Memory B cell (primary cell): ENCODE measurements at places on chromosomes 12 and 14.

GRCh38 chr12:16174282-16174681, 103.2 kb downstream of the SLC15A5 start:
- H3K27me3 ChIP-seq, result no peaks in the 10 kb centered on the region
- no peaks in the 10 kb centered on the region for H3K36me3 ChIP-seq
- no peak overlapping the region for H3K4me3 ChIP-seq

DNA sequence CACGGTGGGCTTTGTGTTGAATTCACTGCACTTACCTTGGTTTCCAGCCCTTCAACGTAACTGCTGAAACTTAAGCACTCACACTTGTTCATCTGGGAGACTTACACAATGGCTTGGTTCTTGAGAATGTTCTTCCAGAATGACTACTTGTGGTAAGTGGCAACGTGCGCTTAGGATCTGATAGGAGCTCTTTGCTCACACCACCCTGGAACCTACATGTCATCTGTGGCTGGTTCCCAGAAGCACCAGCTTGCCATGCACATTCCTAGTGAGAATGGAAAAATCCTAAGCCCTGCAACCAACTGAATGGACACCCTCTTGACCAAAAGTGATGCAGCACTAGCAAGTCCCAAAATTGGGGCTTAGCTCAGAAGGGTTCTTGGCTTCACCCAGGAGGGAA, 59.0 kb upstream of the FAM181A start:
- H3K36me3 ChIP-seq, result peaks cover 4% of the 10 kb centered on the region
- no peak overlapping the region for H3K4me3 ChIP-seq
- no peaks in the 10 kb centered on the region for H3K4me1 ChIP-seq
- peaks cover 12% of the 10 kb centered on the region for H3K27me3 ChIP-seq
- DNase-seq, result no peak

GRCh38 chr14:62003701-62004100, 241.5 kb downstream of the SNAPC1 start:
- no peak overlapping the region for H3K4me3 ChIP-seq
- no peak overlapping the region for H3K27ac ChIP-seq
- no peaks in the 10 kb centered on the region for H3K27me3 ChIP-seq
- peaks cover 5% of the 10 kb centered on the region for H3K36me3 ChIP-seq
- no peak for DNase-seq

- peaks cover 59% of the 10 kb centered on the region for H3K4me1 ChIP-seq
- peaks cover 18% of the 10 kb centered on the region for H3K36me3 ChIP-seq
- peak overlapping the region; percentile 99 for H3K27ac ChIP-seq
- peak overlapping the region; percentile 74 for H3K4me3 ChIP-seq
Measured at GRCh38 chr14:95496690-95497259, 19.7 kb downstream of the SYNE3 start.

DNA sequence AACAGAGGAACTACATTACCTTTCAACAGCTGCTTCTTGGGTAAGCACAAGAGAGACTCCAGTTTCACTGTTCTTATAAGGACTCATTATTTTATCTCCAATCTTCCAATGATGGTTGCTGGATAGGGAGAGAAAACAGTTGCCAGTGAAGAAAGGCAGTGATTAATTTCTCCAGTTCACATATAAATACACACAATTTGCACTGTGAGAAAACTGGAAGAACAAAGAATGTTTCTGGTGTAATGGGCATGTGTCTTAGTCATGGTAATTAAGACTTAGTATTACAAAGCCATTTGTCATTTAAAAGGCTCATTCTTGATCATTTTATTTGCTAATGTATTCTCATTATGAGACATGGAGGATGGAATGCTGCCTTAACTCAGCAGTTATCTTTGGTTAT, 78.0 kb upstream of the FAR2 start:
- no peaks in the 10 kb centered on the region for H3K36me3 ChIP-seq
- no peaks in the 10 kb centered on the region for H3K4me1 ChIP-seq
- H3K27ac ChIP-seq, result no peak overlapping the region
- H3K27me3 ChIP-seq, result peaks cover 9% of the 10 kb centered on the region
- DNase-seq, result no peak
- H3K4me3 ChIP-seq, result no peak overlapping the region

DNA sequence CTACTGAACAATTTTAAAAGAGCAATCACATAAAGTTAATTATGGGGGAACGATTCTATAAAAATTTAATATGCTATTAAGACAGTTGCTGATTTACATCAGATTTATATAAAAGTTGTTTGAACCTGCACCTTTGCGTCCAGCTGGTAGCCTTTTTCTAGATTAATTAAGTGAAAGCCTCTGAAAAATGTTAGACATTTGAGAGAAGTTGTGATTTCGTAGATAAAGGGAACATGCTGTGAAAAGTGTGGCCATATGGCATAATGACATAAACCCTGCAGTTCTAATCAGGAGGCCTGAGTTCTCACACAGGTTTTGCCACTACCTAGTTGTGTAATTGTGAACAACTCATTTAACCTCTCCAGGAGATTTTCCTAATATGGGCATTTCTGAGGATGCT, 187.2 kb downstream of the TMTC2 start:
- H3K4me3 ChIP-seq, result no peak overlapping the region
- peaks cover 8% of the 10 kb centered on the region for H3K4me1 ChIP-seq

DNA sequence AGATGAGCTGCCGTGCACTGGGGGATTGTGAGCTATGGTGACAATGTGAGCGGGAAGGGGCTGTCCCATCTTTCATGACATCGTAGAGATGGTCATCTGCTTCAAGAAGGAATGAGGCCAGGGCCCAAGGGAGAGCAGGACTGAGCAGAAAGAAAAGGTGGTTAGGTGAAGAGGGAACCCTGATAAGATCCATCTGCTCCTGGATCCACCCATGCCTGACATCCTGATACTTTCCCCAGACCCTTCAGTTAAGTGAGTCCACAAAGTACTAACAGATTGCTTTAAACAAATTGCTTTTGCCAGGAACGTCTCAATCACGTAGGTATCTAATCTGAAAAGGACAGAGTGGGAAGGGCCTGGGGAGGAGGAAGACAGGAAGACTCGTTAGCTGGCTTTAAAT, 25.4 kb upstream of the DLK1 start:
- H3K27ac ChIP-seq, result no peak overlapping the region
- H3K36me3 ChIP-seq, result no peaks in the 10 kb centered on the region
- no peak for DNase-seq
- no peaks in the 10 kb centered on the region for H3K4me1 ChIP-seq
- peaks cover 3% of the 10 kb centered on the region for H3K27me3 ChIP-seq
- H3K4me3 ChIP-seq, result no peak overlapping the region

DNA sequence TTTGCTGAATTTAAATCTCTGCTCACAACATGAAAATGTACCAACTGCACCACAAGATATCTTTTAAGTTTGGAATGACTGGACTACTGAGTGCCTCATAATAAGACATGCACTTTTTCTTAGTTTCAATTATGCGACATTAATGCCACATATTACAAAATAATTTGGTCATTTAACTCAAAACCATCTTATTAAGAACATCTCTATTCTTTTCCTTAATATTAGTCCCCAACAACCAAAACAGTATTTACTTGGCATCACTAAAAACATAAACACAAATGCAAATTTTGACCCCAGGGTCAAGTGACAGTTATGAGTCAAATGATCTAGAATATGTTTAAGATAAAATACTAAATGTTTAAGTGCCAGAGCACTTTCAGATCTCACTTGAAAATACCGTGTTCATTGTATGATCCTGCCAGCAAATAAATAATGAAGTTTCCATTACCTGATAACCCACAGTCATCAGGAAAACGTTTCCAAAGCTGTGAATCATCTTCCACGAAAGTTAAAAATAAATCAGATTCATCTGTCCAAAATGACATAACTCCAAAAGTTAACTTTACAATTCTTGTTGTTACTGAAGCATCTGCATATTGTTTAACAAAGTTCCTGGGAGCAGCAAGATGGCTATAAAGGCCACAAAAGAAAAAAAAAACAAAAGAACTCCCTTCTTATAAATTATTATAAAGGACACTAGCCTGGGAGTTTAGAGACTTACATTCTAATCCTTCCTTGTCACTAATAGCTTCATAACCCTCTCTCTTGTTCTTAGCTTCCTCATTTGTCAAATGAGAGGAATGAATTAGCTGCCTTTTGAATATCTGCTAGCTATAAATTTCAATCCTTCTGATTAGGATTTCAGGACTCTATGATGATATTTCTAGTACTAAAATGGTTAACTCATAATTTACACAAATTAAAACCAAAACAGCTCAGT, 30.5 kb upstream of the AP4S1 start:
- H3K4me1 ChIP-seq, result peaks cover 21% of the 10 kb centered on the region
- peak overlapping the region; percentile 42 for H3K27ac ChIP-seq
- no peaks in the 10 kb centered on the region for H3K27me3 ChIP-seq
- peaks cover 13% of the 10 kb centered on the region for H3K36me3 ChIP-seq
- H3K4me3 ChIP-seq, result no peak overlapping the region

DNA sequence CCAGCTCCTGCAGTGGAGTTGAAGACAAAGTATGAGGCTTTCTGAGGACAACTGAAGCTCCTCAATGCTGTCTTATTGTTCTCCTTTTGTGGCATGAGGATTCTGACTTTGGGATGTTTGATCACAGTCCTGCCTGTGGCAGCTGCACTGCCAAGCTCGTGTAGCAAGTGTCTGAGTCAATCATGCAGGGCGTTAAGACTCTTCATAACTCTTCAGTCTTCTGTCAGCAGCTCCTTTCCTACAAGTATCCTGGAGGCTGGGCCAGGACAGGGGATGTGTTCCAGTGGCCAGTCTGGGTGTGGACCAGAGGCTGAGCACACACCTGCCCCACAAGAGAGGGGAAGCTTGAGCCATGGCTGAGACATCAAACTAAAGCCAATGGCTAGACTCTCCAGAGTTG, 94.3 kb downstream of the PELI2 start:
- DNase-seq, result no peak
- H3K4me3 ChIP-seq, result no peak overlapping the region
- peaks cover 10% of the 10 kb centered on the region for H3K4me1 ChIP-seq
- H3K27me3 ChIP-seq, result peaks cover 3% of the 10 kb centered on the region

DNA sequence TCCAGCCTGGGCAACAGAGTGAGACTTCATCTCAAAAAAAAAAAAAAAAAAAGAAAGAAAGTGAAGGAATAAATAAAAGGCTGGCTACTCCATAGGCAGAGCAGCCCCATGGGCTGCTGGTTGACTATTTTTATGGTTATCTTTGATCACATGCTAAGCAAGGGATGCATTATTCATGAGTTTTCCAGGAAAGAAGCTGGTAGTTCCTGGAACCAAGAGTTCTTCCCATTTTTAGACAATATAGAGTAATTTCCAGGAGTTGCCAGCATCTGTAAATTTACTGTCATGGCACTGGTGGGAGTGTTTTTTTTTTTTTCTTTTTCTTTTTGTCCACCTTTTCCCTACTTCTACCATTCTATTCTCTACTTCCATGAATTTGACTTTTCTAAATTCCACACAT, 24.2 kb downstream of the FGD4 start:
- no peaks in the 10 kb centered on the region for H3K4me1 ChIP-seq
- DNase-seq, result no peak
- H3K36me3 ChIP-seq, result peaks cover 8% of the 10 kb centered on the region

GRCh38 chr14:93105362-93105761, 10.4 kb downstream of the ITPK1 start:
- DNase-seq, result no peak
- H3K4me3 ChIP-seq, result peak overlapping the region; percentile 21
- H3K27me3 ChIP-seq, result no peaks in the 10 kb centered on the region
- no peaks in the 10 kb centered on the region for H3K36me3 ChIP-seq

DNA sequence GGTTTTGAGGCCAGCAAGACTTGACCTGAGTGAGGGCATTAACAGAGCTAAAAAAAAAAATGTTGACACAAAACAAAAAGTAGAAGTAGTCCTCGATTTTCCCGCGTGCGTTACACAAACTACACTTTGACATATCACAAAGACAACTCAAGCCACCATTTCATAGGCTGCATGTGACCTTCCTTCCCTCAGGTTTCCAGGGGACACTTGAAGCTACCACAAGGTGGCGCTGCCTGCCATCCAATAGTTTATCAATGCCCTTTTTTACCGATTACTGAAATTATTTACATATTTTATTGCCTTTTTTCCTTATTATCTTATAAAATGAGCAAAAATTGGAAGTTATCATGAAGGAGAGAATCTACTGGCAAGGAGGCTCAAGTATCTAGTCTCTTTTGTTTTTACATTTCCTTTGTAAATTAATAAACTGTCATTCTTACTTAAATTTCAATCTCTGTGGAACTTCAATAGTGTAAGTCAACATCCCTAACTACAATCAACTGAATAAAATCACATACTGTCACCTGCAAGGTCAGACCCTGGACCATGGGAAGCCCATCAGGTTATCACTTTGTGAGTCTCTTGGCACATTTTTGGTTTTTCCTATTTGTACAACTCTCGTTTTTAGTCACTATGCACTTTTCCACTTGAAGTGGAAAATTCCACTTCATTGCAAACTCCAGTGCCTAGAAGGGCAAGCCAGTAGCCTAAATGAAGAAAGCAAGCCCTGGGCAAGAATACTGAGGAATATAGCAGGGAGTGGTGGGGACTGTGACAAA, 84.6 kb upstream of the CPSF6 start:
- peaks cover 3% of the 10 kb centered on the region for H3K36me3 ChIP-seq
- peaks cover 2% of the 10 kb centered on the region for H3K27me3 ChIP-seq
- no peak overlapping the region for H3K27ac ChIP-seq
- H3K4me1 ChIP-seq, result peaks cover 3% of the 10 kb centered on the region
- peak; percentile 65 for DNase-seq

- H3K27ac ChIP-seq, result no peak overlapping the region
- H3K4me1 ChIP-seq, result no peaks in the 10 kb centered on the region
- no peak overlapping the region for H3K4me3 ChIP-seq
- no peaks in the 10 kb centered on the region for H3K36me3 ChIP-seq
- peaks cover 2% of the 10 kb centered on the region for H3K27me3 ChIP-seq
- no peak for DNase-seq
Measured at GRCh38 chr14:102295270-102295669, 9.7 kb downstream of the MOK start.
